Inflammatory macrophage (primary cell): ENCODE measurements at places on chromosomes 7 and 10.
A peak's percentile ranks its signal among the peaks of the same experiment; 100 is the strongest.

GRCh38 chr10:21813946-21814345 lies 189.6 kb downstream of the DNAJC1 start:
- DNase-seq, result peak; percentile 61

GRCh38 chr7:91832493-91833045 lies 47.9 kb downstream of the MTERF1 start:
- no peak for DNase-seq

DNA sequence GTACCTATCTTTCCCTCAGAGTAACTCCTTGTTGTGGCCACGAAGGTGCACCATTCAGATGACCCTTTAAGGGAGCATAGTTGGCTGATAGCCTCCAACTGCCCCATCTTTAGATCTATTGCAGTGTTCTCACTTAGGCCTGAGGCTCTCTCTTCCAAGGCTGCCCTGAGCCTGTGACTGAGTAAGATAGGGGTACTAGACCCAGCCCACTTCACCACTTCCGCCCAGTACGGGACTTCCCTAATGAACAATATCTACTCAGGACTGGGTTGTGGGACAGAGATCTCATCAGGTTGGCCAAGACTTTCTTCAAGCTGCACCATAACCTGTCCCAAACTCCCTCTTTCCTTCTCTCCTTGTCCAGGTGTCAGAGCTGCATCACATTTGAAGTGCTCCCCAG lies 5.7 kb upstream of the GNAI1 start:
- peak; percentile 16 for DNase-seq

- no peak for DNase-seq
These were observed 106.8 kb downstream of the PPP1R3C start for GRCh38 chr10:91525896-91526712.

DNA sequence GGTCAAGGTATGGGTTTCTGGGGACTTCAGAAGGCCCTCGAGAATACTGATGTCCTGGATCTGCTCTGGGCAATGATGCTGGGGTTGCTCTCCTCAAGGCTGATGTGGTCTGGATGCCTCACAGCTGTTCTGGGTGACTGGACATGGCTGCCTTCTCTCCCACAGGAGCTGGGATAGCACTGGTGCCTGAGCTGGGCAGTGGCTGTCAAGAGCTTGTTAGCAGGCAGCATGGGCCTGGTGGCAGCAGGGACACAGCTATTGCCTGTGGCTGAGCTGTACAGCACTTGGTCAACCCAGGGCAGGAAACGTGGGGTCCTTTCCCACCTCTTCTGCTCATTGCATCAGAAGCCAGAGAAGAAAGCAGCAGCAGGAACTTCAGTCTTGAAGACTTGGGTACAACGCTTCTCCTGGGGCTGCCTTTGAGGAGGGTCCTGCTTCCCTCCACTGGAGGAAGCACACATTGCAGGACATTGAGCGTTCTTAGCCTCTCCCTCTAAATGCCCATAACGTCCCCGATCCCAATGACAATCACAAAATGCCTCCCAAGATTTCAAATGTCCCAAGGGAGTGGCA lies 13.0 kb downstream of the ADCYAP1R1 start:
- DNase-seq, result no peak

GRCh38 chr7:96174812-96175211 lies 147.1 kb downstream of the SLC25A13 start:
- DNase-seq, result no peak

GRCh38 chr10:44769450-44769849 lies 141.7 kb upstream of the TMEM72 start:
- DNase-seq, result no peak

DNA sequence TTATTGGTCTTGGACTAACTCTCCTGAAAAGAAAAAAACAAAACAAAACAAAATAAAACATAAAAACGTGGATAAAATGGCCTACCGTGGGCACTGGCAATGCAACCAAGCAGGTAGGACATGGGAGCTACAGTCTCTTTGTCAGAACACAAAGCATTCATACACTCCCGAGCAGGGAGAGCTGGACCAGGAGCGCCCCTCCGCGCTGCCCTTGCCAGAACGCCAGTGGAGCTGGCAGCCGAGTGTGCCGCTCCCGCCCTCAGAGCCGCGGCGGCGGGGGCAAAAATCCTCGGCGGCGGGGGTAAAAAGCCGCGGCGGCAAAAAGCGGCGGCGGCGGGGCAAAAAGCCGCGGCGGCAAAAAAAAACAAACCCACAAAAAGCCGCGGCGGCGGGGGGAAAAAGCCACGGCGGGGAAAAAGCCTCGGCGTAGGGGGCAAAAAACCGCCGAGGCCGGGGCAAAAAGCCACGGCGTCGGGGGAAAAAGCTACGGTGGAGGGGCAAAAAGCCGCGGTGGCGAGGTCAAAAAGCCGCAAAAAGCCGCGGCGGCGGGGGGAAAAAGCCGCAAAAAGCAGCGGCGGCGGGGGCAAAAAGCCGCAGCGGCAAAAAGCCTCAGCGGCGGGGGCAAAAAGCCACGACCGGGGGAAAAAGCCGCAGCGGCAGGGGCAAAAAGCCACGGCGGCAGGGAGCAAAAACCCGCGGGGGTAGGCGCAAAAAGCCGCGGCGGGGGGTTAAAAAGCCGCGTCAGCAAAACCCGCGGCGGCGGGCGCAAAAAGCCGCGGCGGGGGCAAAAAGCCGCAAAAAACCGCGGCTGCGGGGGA lies 418.1 kb downstream of the ZNF716 start:
- no peak for DNase-seq

DNA sequence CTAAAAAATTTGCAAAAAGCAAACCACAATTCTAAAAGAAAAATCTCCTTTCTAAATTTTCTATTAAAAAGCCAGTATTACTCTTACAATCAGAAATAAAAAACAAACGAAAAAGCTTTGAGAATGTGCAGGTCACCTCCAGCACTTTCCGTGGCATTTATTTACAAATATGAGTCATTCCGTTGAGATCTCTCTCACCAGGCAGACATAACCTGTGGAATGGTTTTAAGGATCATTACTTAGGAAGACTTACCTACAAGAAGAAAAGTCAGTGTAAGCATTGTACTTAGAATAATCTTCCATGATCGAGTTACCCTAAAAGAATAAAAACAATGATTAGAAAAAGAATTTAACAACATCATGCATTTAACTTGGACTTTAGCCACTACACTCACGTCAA lies 3.3 kb downstream of the SUN3 start:
- DNase-seq, result no peak

DNA sequence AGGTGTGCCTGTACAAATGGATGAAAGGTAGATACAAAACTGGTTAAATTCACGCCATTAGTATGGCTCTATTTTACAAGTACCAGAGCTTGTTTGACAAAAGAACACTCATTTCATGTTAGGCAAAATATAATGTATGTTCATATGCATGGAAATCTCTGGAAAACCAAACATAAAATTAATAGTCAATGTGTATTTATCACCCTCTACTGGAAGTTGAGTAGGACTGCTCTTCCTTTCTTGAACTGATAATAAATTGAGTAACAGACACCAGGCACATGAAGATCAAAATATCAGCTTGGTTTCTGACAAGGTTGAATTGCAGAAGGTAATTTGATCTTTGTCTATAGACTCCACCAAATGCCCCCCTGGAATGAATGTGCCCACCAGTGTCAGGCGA lies 19.8 kb upstream of the AKR1B1 start:
- no peak for DNase-seq

- DNase-seq, result no peak
These were observed 962.8 kb upstream of the POT1 start for GRCh38 chr7:125892434-125892833.

GRCh38 chr10:63671317-63671937 lies 150.2 kb downstream of the REEP3 start:
- no peak for DNase-seq

DNA sequence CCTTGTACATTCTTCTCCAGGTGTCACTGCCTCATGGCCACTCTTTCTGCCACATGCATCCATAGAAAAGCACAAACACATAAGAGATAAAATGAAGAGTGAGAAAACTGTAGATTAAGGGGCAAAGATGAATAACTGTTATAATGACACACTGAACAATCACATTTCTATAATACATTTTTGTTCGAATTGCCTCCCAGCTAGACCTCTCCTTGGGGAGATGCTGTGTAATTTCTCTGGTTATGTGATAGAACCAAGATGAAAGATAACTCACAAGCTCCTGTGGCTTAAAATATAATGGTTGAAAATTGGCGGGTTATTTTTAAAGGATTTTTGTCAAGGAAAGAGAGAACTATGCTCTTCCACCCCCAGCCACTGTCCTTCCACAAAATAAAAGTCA lies 60.2 kb upstream of the STEAP1 start:
- no peak for DNase-seq

- DNase-seq, result no peak
These were observed 36.3 kb upstream of the PDK4 start for GRCh38 chr7:95632609-95633008.

DNA sequence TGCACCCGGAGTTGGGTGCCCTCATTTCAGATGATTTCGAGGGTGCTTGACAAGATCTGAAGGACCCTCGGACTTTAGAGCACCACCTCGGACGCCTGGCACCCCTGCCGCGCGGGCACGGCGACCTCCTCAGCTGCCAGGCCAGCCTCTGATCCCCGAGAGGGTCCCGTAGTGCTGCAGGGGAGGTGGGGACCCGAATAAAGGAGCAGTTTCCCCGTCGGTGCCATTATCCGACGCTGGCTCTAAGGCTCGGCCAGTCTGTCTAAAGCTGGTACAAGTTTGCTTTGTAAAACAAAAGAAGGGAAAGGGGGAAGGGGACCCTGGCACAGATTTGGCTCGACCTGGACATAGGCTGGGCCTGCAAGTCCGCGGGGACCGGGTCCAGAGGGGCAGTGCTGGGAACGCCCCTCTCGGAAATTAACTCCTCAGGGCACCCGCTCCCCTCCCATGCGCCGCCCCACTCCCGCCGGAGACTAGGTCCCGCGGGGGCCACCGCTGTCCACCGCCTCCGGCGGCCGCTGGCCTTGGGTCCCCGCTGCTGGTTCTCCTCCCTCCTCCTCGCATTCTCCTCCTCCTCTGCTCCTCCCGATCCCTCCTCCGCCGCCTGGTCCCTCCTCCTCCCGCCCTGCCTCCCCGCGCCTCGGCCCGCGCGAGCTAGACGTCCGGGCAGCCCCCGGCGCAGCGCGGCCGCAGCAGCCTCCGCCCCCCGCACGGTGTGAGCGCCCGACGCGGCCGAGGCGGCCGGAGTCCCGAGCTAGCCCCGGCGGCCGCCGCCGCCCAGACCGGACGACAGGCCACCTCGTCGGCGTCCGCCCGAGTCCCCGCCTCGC lies at the start of gene EGFR:
TSS of gene EGFR (plus strand) at position 657 of the 830 bp plus-strand sequence. CDS start 261 bp downstream, outside the sequence.
- DNase-seq, result no peak

- DNase-seq, result peak; percentile 21
These were observed 286.5 kb downstream of the DOCK4 start for GRCh38 chr7:111919631-111920179.

DNA sequence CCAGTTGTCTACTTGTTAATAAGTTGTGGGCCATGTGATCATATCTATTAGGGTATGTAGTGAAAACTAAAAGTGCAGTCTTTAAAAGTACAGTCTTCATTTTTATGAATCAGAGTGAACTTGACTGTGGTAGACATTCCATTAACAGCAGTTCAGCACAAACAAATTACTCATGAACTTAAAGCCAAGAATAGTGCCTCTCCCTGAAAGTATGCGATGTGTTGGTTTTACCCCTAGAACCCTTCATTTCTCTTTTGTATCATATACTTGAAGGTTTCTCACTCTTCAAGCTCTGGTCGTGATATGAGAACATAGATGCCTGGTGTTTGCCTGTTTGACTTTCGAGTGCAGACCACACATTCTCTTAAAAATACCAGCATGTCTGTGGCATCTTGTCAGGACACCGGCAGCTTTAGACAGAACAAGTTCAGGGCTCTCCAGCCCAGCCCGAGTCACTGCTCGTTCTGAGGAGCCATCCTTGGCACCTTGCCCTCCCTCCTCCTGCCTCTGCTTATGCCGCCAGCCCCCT lies 159.3 kb downstream of the LCOR start:
- DNase-seq, result no peak

- DNase-seq, result peak; percentile 77
These were observed 2.1 kb downstream of the PCOLCE start for GRCh38 chr7:100604028-100604975.

- DNase-seq, result no peak
These were observed 117.4 kb upstream of the PPIF start for GRCh38 chr10:79229830-79230327.

DNA sequence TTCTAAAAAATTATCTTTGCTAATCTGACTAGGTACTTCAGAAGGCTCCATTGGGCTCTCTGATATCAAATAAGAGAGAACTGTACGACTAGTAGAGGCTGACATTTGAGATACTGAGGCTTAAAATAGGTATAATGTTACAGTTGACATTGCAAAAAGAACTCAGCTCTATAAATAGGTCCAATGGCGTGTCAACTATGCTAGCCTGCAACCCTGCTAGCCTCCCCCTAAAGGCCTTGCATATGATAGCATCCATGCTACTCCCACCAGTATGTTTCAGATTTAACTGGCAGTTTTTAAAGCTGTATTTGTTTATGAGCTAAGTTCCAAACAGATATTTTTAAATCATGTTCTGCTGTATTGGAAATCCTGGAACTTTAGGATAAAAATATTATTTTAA lies at the start of gene PPP1R3A:
TSS of gene PPP1R3A (minus strand) at position 64 of the 400 bp plus-strand sequence. CDS start at position 51, 13 bp downstream.
- no peak for DNase-seq

GRCh38 chr7:27946351-27946750 lies 206.4 kb downstream of the TAX1BP1 start:
- no peak for DNase-seq

DNA sequence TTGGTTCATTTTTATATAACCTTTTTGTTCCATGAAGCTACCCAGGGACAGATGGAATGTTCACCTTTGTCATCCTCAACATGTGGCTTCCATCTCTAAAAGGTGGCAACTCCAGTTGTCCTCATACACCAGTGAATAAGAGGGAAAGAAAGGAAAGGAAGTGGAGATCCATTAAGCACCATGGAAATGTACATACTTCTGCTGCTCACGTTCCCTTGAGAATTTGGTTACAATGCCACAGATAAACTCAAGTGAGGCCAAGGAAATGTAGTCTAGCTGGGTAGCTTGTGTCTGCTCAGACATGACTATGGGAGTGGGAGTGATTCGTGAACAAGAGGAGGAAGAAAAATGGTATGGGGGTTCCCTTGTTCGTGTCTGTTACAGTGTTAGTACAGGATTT lies 237.1 kb upstream of the FAM3C start:
- no peak for DNase-seq

DNA sequence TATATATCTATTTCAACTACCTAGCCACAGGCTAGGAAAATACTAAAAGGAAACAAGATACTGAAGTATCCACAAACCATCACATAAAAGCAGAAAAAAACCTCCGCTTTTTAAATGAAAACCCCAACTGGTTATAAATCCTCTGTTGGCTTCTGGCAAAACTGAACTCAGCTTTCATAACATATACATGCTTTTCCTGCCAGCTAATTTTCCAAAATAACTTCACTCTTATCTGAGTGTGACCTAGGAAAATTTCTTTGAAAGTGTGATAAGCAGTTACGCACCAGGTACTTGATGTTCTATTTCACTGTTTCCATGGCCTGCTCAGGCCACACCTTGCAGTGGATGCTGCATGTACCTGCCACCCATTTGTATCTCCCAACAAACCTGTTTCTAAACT lies 11.8 kb downstream of the FAM3C start:
- no peak for DNase-seq

GRCh38 chr7:17495655-17496394 lies 197.4 kb downstream of the AHR start:
- DNase-seq, result no peak
